HS-5 (cell line): ENCODE measurements at places on chromosomes 6 and 20.

DNA sequence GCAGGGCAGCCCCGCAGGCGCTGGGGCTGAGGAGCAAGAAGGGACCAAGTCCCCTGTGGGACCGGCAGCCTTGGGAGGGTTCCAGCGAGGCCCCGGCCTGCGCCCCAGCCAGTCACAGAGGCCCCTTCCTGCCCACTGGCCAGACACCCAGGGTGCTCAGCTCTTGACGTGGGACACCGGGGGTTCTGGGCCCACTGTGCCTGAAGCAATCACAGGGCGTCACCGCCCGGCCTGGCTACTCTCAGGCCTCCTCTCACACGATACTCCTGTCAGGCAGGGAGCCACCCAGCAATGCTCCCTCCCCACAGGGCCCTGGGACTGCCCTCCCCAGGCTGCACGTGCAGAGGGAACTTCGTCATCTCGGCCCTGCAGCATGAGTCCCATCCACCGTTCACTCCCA lies 14.5 kb downstream of the TAF4 start:
- DNase-seq = no peak

GRCh38 chr6:97198046-97198565 lies 84.9 kb downstream of the MMS22L start:
- DNase-seq = no peak

- no peak for DNase-seq
Measured at GRCh38 chr6:148427333-148427732, 84.7 kb downstream of the SASH1 start.

DNA sequence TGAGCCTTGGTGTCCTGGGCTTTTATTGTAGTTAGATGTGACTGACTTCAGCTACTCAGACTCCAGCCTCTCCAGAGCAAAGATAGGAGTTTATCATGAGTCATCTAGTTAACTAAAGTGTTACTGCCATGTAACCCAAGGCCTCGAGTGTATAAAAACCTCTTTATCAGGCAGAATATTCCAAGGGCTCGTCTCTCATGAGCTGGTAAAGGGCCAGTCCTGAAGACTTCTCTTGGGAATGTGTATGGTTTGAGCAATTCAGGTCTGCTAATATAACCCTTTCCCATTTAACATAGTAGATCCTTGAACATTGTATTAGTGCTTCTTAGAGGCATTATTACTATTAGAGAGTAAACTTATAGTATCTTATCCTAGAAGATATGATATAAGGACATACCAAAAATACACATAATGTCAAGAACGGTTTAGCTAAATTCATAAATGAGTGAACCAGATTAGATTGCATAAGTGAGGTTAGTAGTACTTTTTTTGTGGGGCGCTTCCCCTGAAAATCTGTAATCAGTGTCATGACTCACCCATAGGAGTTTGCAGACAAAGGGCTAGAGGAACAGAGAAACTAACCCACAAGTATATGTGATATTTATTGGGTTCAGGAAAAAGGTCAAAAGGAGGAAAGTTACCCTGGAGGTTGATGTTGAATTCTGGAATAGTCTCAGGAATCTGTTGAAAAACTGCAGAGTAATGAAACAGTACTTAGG lies 16.0 kb downstream of the DSE start:
- peak; percentile 70 for DNase-seq

DNA sequence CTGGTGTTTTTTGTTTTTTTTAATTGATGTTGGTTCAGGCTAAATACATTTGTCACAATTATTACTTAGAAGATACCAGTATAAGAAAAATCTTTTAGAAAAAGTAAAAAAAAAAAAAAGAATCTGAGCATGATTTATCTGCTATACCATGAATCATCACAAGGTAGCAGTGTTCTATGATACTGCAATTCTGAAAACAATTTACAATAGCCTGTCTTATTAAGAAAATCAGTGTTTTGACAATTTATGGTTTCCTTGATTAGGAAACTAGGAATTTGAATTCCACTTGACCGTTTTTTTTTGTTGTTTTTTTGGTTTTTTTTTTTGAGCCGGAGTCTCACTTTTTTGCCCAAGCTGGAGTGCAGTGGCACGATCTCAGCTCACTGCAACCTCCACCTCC lies 9.3 kb upstream of the MAK start:
- DNase-seq = no peak

DNA sequence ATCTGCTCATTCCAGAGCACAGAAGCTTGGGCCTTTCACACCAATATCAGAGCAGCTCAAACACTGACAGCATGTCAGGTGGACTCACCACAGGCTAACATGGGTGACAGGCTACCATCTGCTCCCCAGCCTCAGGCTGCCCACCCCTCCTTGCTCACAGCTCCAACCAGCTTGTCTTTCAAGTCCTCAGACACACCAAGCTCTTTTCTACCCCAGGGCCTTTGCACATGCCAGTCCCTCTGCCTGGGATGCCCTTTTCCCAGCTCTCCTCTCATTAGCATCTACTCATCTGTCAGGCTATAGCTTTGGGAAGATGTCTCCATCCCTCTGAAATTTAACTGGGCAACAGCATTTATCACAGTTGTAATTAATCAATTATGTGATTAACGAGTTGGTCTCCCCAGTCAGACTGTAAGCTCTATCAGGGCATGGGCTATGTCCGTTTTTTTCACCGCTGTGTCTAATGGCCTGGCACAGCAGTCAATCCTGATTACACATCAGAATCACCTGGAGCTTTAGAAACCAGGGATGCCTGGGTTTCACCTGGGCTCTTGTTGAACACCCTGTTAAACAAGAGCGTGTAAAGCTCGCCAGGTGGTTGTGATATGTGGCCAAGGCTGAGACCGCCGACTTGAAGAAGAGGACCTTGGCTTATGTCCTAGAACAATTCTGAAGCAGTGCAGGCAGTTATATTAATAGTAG lies 88.9 kb upstream of the MRPS10 start:
- DNase-seq = no peak

DNA sequence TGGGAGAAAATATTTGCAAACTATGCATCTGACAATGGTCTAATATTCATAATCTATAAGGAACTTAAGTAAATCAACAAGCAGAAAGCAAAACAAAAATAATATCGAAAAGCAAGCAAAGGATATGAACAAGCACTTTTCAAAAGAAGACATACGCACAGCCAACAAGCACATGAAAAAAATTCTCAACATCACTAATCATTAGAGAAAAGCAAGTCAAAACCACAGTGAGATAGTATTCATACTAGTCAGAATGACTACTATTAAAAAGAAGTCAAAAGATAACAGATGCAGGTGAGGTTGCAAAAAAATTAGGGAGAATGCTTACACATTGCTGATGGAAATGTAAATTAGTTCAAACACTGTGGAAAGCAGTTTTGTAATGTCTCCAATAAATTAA lies 410.2 kb downstream of the MMUT start:
- no peak for DNase-seq

DNA sequence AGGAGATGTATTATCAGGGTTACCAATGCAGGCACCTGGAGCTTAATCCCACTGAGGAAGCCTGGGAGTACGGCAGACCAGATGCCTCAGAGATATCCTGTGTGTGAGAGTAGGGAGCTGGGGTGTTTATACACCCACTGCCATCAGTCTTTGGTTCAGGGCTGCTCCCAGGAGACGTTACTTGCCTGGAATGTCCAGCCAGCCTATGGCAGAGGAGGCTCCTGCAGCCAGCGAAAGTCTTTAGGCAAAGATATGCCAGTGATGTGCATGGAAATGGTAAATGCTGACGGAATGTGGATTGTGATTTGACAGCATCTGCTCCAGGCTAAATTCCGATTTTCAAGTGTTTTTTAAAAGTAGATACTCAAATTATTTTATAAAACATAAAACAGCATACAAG lies 282.0 kb downstream of the BTBD3 start:
- no peak for DNase-seq

- no peak for DNase-seq
Measured at GRCh38 chr6:67608099-67608749, 1026.9 kb upstream of the ADGRB3 start.

DNA sequence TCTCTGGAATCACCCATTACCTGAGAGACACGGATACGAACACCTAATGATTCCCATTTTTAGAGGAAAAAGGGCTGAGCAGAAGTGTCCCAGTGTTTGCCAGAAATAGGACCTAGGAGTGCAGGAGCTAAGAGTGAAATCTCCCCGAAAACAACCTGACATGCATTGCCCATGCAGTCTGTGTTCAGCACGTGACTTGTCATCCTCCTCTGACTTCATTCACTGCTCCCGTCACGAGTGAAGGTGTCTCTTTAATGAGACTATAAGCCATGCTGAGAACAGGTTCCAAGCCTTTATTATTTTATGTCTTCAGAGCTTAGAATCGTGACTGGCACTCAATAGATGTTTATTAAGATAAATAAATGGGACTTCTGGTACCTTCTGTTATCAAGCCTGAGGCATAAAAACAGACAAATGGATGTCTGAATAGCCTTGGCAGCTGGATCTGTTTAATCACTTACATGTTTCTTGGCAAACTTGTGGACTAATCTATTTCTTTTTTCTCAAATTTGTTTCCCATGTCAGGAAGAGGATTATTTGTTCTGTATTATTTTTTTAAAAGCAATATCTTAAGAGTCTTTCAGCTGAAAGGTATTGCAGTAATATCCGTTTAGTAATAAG lies 3.7 kb upstream of the MLIP start:
- no peak for DNase-seq

- no peak for DNase-seq
Measured at GRCh38 chr6:109978174-109979032, at the start of gene GPR6. Gene GPR6 (plus strand): TSS chr6:109978311. CDS start chr6:109979113, 802 bp downstream.

GRCh38 chr6:145194389-145194788 lies 540.9 kb downstream of the EPM2A start:
- no peak for DNase-seq

GRCh38 chr6:2794171-2794730 lies 29.1 kb downstream of the WRNIP1 start:
- no peak for DNase-seq

- DNase-seq = no peak
Measured at GRCh38 chr6:127489248-127489647, 29.9 kb downstream of the MTCL3 start.

DNA sequence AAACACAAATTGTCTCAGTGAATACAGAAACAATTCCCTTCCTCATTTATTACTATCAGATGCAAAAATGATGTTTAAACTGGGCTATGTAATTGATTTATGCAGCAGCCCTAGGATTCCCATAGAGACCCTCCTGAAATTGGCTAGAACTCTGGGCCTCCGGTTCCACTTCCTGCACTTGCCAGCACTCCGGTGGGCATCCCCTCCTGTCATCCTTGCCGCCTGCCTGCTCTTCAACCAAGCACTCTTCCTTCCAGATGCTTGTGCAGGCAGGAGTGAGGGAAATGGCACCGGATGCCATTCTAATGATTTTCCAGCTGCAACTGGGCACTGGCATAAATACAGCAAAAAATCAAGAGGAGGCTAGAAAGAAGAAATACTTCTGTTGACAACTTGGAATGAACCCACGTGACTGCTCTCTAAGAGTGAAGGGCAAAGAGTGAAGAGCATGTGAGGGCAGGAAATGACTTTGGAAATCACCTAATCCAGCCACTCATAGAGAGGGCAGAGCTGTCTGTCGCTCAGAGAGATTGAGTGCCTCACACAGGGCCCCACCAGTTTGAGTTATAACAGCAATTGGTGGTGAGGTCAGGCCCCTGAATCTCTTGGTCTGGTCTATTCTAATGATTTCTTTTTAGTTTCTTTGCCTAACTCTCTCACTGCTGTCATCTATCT lies 3.7 kb upstream of the NEDD9 start:
- no peak for DNase-seq

GRCh38 chr6:31922942-31923341 lies 4.6 kb upstream of the C2 start:
- no peak for DNase-seq

GRCh38 chr20:36493801-36494114 lies 47.6 kb upstream of the MYL9 start:
- DNase-seq = no peak

GRCh38 chr6:34295721-34296120 lies 46.9 kb upstream of the SMIM29 start:
- no peak for DNase-seq

GRCh38 chr6:151497905-151498304 lies 4.1 kb downstream of the CCDC170 start:
- DNase-seq = no peak

- no peak for DNase-seq
Measured at GRCh38 chr6:46760925-46761324, 14.2 kb downstream of the ANKRD66 start.

- DNase-seq = no peak
Measured at GRCh38 chr20:60010689-60011458, 52.7 kb downstream of the CDH26 start.

- no peak for DNase-seq
Measured at GRCh38 chr20:24692446-24693200, 223.2 kb downstream of the SYNDIG1 start.

- no peak for DNase-seq
Measured at GRCh38 chr6:37850260-37850659, 30.7 kb downstream of the ZFAND3 start.

DNA sequence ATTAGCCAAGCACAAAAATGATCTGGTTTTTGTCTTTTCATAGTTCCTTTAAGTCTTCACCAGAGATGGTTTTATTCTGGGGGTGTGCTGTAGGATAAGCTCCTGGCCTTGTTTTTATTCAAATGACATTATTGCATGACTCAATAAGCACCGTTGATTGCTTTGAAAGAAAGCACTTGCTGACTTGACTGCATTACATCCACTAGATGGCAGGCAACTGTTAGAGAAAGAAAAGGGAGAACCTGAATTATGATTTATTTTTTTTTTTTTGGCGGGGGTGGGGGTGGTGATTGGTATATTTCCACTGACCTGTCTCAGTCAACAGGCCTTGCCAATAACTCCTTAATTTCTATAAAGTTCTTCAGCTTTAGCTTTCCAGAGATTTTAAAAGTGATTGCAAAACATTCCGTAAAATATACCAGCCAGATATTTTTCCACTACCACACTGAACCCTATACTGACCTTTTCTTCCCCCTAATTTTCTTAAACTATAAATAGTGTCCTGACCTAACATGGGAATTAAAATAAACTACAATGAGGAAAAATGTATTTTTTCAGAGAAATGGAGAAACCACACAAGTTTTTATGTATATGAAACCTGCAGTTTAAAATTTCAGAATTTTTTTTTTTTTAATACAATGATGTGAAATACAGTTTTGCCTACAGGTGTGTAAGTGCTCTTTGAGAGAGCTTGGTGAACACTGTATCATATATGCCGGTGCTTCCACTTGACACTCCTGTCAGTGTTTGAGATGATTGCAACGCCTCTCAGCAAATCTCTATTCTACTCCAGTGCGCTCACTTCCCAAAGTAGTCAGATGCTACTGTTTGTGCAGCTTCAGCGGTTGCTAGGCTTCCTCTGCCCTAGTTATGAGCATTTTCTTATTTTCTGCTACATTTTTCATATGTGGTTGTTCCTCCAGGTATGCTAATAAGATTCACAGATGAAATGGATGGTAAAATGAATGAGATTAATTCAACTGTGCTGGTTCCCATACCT lies 274.3 kb downstream of the CD109 start:
- DNase-seq = peak; percentile 35

GRCh38 chr20:63809856-63810255 lies 21.2 kb downstream of the ZBTB46 start:
- no peak for DNase-seq
